ENCODE measurements at places on chromosomes 13 and 19.

DNA sequence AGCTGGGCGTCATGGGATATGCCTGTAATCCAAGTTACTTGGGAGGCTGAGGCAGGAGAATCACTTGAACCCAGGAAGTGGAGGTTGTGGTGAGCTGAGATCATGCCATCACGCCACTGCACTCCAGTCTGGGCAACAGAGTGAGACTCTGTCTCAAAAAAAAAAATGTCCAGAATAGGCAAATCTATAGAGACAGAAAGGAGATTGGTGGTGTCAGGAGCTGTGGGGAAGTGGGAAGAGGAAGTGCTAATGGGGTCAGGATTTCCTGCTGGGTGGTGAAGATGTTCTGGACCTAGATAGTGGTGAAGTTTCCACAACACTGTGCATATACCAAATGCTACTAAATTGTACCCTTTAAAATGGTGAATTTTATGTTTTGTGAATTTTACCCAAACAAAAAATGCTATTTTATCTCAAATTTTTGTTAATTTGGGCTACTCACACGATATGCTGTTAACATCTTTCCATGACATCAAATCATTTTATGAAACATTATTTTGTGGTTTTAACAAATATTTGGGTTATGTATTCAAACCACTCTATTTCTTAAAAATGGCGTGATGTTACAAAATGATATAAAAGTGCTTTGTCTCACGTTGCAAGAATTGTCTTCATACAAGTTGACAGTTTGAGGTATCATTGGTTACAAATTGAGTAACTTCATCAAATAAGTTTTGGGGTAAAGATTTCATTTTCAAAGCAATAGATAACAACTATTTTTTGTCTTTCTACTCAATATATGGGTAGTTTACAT, 7.4 kb upstream of the CYP4F3 start:
- DNase-seq = no peak

DNA sequence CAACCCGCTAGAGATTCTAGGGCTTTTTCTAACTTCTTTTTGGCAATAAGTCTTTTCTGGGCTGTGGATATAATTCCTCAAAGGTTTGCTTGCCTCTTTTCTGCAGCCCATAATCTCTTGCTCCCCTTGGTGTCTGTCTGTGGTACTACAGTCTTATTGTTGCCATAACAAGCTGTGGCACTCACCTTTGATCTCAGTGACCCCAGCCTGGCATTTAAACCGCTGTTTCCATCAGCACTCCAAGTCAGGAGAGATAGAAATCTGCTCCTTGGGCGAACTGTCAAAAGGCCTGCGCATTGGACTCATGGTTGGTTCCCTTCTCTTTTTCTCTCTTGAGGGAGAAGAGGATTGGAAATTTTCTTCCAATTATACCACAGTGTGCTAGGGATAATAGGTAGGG, 14.5 kb upstream of the MPHOSPH8 start:
- peak; percentile 68 for DNase-seq

DNA sequence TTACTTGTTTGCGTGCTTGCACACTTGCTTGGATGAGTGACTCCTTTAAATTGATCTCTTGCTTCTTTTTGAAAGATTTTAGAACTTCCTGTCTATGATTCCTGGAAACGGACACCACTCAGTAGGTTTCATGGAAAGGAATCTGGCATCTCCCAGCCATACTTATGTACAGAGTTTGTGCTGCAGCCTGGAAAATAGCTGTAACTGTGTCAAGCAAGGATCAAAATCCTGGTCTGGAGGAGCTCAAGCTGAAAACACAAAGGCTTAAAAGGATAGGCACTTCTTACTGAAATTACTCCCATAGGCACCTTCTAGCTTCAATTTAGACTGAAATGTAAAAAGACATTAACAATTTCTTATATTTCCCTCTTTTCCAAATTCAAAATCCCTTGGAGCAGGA, 1.4 kb upstream of the FREM2 start:
- DNase-seq = no peak

GRCh38 chr13:67143544-67144115, 86.5 kb downstream of the PCDH9 start:
- no peak for DNase-seq

All from mucosa of descending colon (tissue), 3 donors.